Hepatocyte (in vitro differentiated cells): ENCODE measurements at places on chromosomes 12 and 14. TPM values are rescaled to one million over a fixed set of nuclear protein-coding genes. Genes with fewer than 3 reads are reported as not detected.

Gene TSPAN31
- polyA plus RNA-seq, result 54.9 and 69.2 TPM in 2 replicates

Gene DNAH10
- polyA plus RNA-seq, result 0.22 and 0.68 TPM in 2 replicates

Gene GABARAPL1
- polyA plus RNA-seq, result 77.7 and 101 TPM in 2 replicates

Gene RD3L
- not detected in 2 replicates for polyA plus RNA-seq

Gene TMEM263
- 70.0 and 73.1 TPM in 2 replicates for polyA plus RNA-seq

Gene CACNB3
- polyA plus RNA-seq, result 24.1 and 28.6 TPM in 2 replicates

Gene GALNT9
- polyA plus RNA-seq, result 3.0 and 4.7 TPM in 2 replicates

Gene IFNG-AS1
- polyA plus RNA-seq, result not detected in 2 replicates

Gene OR4E2
- polyA plus RNA-seq, result not detected in 2 replicates

Gene PRKD1
- polyA plus RNA-seq, result 7.5 and 9.7 TPM in 2 replicates

Gene ZBTB42
- polyA plus RNA-seq, result 3.6 TPM in 2 replicates

Gene GZMH
- polyA plus RNA-seq, result not detected in 2 replicates

Gene OASL
- polyA plus RNA-seq, result 0.13 and 0.47 TPM in 2 replicates

Gene PMCH
- polyA plus RNA-seq, result not detected in 2 replicates

Gene MED6
- 41.1 and 41.7 TPM in 2 replicates for polyA plus RNA-seq

Gene TAS2R20
- 0.36 and 0.41 TPM in 2 replicates for polyA plus RNA-seq

Gene TAMALIN
- 9.9 and 17.0 TPM in 2 replicates for polyA plus RNA-seq

Gene MYH6
- 0.44 and 0.97 TPM in 2 replicates for polyA plus RNA-seq

Gene CLEC4D
- polyA plus RNA-seq, result not detected in 2 replicates

Gene OR6S1
- polyA plus RNA-seq, result not detected in 2 replicates

Gene SLC24A4
- 0.46 TPM in 1 of 2 replicates, not detected in the other for polyA plus RNA-seq

Gene PLD4
- 0.77 and 1.1 TPM in 2 replicates for polyA plus RNA-seq

Gene TPPP2
- not detected in 2 replicates for polyA plus RNA-seq

Gene CD69
- 0.57 TPM in 1 of 2 replicates, not detected in the other for polyA plus RNA-seq

Gene NR1H4
- 9.7 and 12.4 TPM in 2 replicates for polyA plus RNA-seq

Gene KCNA5
- 0.79 and 2.8 TPM in 2 replicates for polyA plus RNA-seq

Gene CALM1
- polyA plus RNA-seq, result 859 and 862 TPM in 2 replicates

Gene TCP11L2
- 8.5 and 9.6 TPM in 2 replicates for polyA plus RNA-seq

Gene MSI1
- polyA plus RNA-seq, result 4.4 and 5.6 TPM in 2 replicates

Gene PLEKHG3
- polyA plus RNA-seq, result 37.1 and 42.7 TPM in 2 replicates

Gene ACOT6
- not detected in 2 replicates for polyA plus RNA-seq

Gene TRHDE
- polyA plus RNA-seq, result 1.3 and 2.4 TPM in 2 replicates

Gene FOXN4
- not detected in 2 replicates for polyA plus RNA-seq

Gene GPD1
- 20.4 and 30.6 TPM in 2 replicates for polyA plus RNA-seq

Gene LRIG3
- 21.7 and 23.7 TPM in 2 replicates for polyA plus RNA-seq

Gene GUCY2C
- 12.9 and 26.5 TPM in 2 replicates for polyA plus RNA-seq

Gene SPIC
- not detected in 2 replicates for polyA plus RNA-seq

Gene KRT81
- polyA plus RNA-seq, result not detected in 2 replicates

Gene SLC38A6
- 16.7 and 17.0 TPM in 2 replicates for polyA plus RNA-seq

Gene NDRG2
- 108 and 112 TPM in 2 replicates for polyA plus RNA-seq

Gene AICDA
- polyA plus RNA-seq, result not detected in 2 replicates

Gene CSRP2
- polyA plus RNA-seq, result 110 and 117 TPM in 2 replicates
